ENCODE measurements at places on chromosomes 5 and 9.

DNA sequence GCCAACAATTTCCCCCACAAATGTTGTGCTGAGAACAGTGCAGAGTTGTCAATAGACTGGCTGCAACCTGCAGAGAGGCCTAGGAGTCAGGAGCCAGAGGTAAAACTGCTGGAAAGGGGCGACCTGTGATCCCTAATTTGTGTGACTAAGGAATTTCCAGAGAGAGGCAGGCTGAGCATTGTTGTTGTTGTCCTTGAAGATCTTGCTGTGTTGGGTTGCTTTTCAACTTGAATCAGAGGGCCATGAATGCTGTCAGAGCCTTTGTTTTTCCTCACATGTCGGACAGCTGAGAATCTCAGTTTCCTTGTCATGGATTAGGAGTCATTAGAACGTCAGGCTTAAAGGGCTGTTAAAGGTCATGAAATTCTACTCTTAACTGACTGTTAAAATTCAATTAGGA lies 134.6 kb upstream of the ASTN2 start:
- no peak for DNase-seq

DNA sequence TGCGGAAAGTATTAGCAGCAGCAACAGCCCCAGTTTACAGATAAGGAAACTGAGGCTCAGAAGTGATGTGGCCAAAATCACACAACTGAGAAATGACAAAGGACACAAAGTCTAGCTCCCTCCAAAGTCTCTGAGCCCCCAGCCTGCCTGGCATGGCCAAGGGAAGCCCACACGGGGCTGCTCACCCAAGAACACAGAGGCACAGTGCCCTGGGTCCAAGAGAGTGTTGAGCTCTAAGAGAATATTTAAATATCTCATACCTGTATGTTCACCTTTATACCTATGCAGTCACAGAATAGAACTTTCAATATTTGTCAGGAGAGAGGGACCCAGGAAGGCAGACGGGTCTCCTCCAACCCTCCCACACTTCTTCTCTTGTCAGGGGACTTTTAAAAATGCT lies 16.6 kb downstream of the VAV2 start:
- no peak for DNase-seq

- DNase-seq, result no peak
These were observed 326.9 kb downstream of the SH3GL2 start for GRCh38 chr9:17905781-17906175.

DNA sequence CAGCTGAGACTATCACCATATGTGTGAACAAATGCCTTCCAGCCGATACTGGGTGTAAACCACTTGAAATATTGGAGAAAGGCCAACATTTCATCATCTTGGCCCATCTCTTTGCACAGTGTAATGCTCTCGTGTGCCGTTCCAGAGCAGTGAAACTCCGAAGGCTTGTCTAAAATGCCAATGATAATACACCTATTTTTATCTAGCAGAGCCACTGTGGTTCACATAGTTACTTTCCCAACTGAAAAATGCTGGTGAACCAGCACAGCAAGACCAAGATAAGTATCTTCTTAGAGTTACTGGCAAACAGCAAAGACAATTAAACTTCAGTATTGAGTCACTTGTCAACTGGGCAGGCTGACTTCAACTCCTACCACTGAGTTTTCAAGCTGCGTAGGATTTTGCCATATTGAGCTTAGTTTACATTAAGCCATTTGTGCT lies 379.9 kb upstream of the ACTBL2 start:
- DNase-seq, result no peak

- peak; percentile 71 for DNase-seq
These were observed 721 bp downstream of the PTGES start for GRCh38 chr9:129751841-129752801.

DNA sequence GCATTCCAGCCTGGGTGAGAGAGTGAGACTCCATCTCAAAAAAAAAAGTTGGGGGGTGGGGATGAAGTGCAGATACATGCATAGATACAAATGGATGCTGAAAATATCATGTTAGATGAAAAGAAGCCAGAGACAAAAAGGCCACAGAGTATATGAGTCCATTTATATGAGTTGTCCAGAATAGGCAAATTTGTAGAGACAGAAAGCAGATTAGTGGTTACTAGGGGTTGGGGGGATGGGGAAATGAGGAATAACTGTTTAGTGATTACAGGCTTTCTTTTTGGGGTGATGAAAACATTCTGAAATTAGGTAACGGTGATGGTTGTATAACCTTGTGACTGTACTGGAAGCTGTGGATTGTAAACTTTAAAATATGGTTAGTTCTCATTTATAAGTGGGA lies 13.8 kb upstream of the LHFPL2 start:
- no peak for DNase-seq

GRCh38 chr5:43486353-43486752 lies 2.7 kb upstream of the TMEM267 start:
- DNase-seq, result no peak

- no peak for DNase-seq
These were observed 84.6 kb downstream of the PAPPA start for GRCh38 chr9:116238225-116238624.

DNA sequence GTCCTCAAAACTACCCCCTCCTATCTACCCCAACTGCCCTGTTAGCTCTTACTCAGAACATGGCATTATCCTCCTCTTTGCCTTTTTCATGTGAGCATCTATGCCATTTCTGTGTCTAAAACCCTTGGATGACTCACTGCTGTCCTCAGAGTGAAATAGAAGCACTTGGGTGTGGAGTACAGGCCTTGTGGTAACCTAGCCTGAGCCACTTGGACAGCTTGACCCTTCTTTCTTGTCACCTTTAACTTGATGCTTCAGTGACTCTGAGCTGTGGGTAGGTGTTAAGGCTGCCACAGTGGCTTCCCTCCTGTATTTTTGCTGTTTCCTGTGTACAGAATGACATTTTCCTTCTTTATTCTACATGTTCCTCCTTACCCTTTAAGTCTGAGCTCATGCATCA lies 391.4 kb downstream of the SH3GL2 start:
- no peak for DNase-seq

DNA sequence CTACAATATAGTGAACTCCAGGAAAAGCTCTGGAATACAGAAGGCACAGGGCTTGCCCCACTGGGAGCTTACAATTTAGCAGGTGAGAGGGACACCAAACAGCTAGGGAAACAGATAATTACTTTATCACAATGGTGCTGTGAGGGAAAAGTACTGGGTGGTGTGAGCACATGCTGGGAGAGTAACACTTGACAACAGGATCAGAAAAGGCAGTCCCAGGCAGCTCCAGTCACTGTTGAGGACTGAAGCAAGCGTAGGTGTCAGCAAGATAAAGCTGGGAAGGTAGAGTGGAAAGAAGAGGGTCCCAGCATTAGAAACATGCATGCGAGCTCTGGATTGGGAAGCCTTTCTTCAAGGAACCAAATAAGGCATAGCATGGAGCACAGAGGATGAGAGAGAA lies 296.0 kb downstream of the ATPSCKMT start:
- no peak for DNase-seq

GRCh38 chr9:126965541-126966428 lies 51.2 kb downstream of the RALGPS1 start:
- DNase-seq, result peak; percentile 73

GRCh38 chr9:38211002-38211401 lies 142.0 kb upstream of the SHB start:
- DNase-seq, result peak; percentile 65

- no peak for DNase-seq
These were observed 39.9 kb upstream of the LPCAT1 start for GRCh38 chr5:1563617-1564181.

DNA sequence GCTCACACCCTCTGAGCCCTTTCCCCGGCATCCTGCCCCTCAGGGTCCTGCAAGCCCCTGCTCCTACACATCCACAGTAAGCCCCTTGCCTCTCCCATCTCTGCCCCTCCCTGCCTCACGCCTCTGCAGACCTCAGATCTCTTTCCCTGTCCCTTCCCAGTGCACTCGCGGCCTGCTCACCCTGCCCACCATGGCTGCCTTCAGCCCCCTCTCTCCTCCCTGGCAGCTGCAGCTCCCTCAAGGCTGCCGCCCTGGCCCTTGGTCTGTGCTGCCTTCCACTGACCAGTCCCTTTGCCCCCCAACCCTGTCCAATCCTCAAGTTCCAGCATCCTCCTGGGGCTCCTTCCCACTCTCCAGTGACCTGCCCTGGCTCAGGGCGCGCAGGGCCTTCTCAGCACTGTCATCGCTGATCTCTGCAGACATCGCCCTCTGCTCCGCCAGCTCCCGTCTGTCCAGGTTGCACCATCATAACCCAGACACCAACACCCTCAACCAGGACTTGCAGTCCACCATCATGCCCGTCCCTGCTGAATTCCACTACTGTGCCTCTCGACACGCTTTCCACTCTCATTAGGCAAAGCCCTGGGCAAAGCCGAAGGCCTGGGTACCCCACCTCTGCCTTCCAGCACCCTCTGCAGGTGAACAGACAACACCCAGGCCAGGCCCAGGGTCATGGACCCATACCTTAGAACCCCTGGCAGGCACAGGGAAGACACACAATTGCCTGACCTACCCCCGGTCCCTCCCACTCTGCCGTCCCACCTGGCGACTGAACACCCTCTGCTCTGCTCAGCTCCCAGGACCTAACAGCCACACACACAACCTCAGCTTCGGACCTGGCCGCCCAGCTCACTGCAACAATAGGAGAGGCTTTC lies 97.8 kb upstream of the RUFY1 start:
- no peak for DNase-seq

DNA sequence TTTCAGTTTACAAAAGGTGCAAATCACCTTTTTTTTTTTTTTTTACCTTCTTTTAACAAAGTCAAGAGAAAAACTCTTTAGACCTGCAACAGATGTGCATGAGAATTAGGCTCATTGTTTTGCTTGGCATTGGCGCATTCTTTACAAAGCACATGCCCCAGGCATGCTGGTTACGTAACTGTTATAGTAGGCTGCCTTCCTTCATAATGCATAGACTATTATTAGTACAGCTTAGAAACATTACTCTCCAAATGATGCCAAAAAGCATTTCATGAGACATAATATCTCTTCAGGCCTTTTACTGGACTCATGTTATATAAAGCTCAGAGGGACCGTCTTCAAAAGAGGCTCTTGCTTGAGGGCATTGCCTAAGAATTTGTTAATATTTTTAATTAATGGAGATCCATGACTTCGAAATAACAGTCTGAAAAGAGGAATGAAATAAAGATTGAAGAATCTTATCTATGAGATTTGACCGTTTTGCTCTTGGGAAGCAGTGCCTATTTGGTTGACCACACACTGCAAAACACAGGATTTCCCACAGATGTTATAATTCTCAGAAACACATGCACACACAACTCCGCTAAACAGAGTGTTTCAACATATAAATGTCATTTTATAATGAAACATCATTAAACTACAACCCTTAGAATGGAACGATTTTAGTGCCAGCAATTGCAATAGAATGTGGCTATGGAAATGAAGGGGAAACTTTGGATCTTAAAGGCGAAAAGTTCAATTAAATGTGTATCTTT lies 478.7 kb downstream of the PRR16 start:
- no peak for DNase-seq

DNA sequence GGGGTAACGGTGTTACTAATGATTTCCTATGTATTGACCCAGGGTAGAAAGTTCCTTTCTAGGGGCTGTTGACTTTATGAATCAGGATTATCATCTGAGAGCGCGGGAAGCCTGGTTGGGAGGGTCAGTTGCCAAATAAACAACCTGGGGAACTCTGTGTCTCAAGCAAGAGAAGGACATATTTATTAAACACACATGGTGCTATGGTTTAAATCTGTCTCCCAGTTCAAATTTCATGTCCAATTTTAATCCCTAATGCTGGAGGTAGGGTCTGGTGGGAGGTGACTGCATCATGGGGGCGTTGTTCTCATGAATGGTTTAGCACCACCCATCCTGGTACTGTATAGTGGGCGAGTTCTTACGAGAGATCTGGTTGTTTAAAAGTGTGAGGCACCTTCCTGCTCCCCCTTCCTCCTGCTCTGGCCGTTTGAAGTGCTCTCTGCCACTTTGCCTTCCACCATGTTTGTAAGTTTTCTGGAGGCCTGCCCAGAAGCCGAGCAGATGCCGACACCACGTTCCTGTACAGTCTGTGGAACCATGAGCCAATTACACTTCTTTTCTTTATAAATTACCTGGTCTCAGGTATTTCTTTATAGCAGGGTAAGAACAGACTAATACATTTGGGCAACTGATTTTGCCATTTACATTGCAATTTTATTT lies 19.7 kb upstream of the GAS1 start:
- DNase-seq, result no peak

DNA sequence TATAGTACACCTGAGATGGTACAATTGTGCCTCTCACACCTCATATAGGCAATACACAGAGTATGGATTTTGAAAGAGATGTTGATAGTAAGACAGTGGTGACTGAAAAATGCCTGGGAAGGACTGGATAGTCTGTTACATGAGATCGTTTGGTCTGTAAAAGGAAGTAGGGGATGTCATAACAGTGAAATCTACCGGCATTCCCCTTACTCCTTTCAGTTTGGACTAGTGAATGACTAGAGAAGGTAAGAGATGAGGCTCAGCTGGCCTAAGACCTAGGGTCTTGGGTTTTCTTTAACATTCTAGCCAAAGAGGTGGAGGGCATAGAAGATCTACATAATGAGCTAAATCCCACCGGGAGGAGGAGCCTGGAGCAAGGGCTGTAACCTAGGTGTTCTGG lies 8.1 kb downstream of the TAL2 start:
- DNase-seq, result no peak

- no peak for DNase-seq
These were observed 401.3 kb downstream of the ENC1 start for GRCh38 chr5:74239261-74239660.

Measured in SK-N-SH (cell line).